Upper lobe of left lung (tissue), 6 donors: ENCODE measurements at places on chromosomes 2 and 18. TPM values are rescaled to one million over a fixed set of nuclear protein-coding genes. Genes with fewer than 3 reads are reported as not detected.

The SERPINB12 gene
- total RNA-seq = not detected

The EDAR gene
- 0.13 TPM for total RNA-seq

The PPP1R1C gene
- total RNA-seq = 2.6 TPM

DNA sequence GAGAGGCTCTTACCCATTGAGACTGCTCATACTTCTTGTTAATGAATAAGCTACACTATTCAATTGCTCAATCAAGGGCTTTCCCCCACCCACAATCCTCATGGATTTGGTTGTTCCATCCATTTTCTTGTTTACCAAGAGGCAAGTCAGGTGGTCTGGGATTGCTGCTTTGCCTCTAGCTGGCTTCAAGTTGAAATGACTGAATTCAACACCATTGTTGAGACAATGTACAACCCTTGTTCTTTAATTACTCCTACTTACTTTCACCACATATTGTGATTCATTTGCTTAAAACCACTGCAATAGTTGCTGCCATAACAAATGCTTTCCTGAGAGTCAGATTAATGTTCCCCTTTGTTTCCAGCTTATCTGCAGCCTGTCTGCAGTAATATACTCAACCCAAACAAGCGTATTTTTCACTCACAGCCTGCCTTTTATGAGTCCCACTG is 532.2 kb downstream of the RIT2 start:
- no peaks in the 10 kb centered on the region for H3K36me3 ChIP-seq
- H3K27ac ChIP-seq = no peak overlapping the region
- H3K4me1 ChIP-seq = peaks cover 3% of the 10 kb centered on the region
- no peak for DNase-seq
- H3K4me3 ChIP-seq = no peak overlapping the region

- DNase-seq = no peak
- H3K27ac ChIP-seq = peak overlapping the region; percentile 96
- H3K4me3 ChIP-seq = no peak overlapping the region
- no peaks in the 10 kb centered on the region for H3K36me3 ChIP-seq
These were observed 124.7 kb upstream of the PPP1CB start for GRCh38 chr2:28626891-28627421.

DNA sequence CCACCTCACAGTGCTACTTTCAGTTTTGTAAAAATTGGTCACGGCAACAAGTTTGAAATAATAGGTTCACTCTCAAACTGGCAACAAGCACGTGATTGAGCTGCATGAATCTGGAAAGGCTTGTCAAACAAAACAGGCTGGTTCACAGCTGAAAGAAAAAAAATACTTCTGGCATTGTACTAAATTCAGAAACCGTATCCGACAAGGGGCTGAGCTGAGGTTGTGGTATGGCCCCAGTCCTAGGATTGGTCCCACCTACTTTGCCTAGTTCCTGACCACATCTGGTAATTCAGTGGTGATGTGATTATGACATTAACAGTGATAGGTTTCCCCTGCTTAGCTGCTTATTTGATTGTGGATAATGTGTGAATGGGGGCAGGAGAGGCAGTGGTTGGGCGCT is 326.5 kb upstream of the THUMPD2 start:
- H3K27me3 ChIP-seq = no peaks in the 10 kb centered on the region
- no peaks in the 10 kb centered on the region for H3K36me3 ChIP-seq
- H3K4me1 ChIP-seq = no peaks in the 10 kb centered on the region
- H3K27ac ChIP-seq = no peak overlapping the region
- DNase-seq = no peak

- H3K4me3 ChIP-seq = no peak overlapping the region
- peak overlapping the region; percentile 51 for H3K27ac ChIP-seq
- no peak for DNase-seq
- peaks cover 25% of the 10 kb centered on the region for H3K36me3 ChIP-seq
These were observed 33.6 kb downstream of the KIDINS220 start for GRCh38 chr2:8803658-8804379.

DNA sequence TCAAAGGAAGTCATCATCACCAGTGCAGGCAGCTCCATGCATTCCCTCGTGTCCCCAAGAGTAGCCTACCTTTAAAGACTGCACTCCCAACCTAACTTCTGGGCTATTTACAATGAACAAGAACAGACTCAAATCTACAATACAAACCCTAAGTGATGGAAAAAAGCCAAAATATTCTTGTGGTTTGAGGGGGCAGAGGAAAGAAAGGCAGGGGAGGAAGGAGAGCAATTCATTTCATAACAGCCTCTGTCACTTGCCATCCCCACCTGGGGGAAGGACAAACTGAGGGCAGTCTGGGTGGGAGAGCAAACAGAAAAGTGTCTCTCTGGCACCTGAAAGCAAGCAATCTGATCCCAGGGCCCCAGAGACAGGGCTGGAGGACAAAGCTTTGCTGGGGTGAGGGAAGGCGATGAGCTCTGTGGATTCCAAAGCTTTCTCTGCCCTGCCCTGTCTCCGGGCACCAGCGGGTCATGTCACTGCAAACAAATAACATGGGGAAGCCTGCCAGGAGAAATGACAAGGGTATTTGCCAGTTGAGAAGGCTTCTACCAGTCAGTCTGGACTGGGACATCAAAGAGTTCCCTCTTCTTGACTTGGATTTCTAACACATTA is 528.0 kb upstream of the TNP1 start:
- no peaks in the 10 kb centered on the region for H3K36me3 ChIP-seq
- H3K27ac ChIP-seq = no peak overlapping the region
- no peak overlapping the region for H3K4me3 ChIP-seq
- H3K27me3 ChIP-seq = no peaks in the 10 kb centered on the region
- no peak for DNase-seq
- no peaks in the 10 kb centered on the region for H3K4me1 ChIP-seq

DNA sequence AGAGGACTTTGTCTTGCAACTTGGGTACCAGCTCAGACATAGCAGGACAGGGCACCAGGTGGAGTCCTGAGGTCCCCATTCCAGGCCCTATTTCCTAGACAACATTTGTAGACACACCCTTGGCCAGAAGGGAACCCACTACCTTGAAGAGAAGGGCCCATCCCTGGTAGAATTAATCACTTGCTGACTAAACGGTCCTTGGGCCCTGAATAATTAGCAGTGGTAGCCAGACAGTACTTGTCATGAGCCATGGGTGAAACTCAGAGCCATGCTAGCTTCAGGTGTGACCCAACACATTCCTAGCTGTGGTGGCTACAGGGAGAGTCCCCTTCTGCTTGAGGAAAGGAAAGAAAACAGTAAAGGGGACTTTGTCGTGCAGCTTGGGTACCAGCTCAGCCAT is 28.5 kb upstream of the ACTR2 start:
- no peak for DNase-seq
- no peaks in the 10 kb centered on the region for H3K36me3 ChIP-seq
- no peaks in the 10 kb centered on the region for H3K27me3 ChIP-seq

DNA sequence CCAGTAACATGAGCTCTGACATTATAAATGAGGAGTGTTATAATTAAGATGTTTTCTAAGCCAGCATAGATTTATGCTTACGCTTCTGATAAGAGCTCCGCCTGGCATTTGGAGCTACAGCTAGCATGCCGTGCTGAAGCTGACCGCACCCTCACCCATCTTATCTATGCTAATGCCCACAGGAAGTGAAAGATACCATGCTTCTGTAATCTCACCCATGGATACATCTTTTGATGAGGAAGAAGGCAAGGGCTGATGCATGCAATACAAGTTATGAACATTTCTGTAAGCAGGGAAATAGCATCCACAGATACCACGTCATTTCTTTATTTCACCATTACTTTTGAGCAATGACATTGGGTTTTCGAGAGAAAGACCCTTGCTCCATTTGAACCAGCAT is 82.3 kb downstream of the ARL4C start:
- DNase-seq = no peak
- no peak overlapping the region for H3K27ac ChIP-seq
- no peak overlapping the region for H3K4me3 ChIP-seq
- H3K4me1 ChIP-seq = no peaks in the 10 kb centered on the region
- H3K27me3 ChIP-seq = no peaks in the 10 kb centered on the region

DNA sequence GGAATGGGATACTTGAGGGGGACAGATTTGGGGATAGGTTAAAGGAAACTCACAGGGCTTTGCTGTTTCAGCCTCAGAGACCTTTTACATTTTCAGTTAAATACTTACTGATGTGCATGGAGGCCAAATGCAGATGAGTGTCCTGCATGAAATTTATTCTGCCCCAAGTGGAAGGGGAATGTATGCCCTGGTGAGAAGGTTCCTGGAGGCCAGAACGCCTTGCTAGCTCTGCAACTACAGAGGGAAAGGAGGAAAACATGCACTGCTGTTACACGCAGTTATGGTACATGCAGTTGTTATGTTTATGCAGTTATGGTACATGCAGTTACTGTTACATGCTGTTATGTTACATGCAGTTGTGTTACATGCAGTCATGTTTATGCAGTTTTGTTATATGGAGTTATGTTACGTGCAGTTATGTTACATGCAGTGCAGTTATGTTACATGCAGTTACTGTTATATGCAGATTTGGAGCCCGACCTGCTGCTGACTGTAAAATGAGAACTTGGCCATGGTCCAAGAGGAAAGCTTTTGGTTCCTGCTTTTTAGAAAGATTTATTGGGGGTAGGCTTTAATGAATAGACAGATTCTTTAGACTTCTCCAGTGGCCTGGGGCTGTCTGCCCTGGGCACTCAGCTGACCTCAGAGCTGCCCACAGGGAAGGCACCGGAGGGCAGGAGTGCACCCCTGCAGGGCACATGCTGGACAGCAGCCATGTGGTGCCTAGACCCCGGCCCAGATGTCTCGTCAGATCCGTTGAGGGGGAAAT is 84.1 kb downstream of the LDLRAD4 start:
- no peaks in the 10 kb centered on the region for H3K27me3 ChIP-seq
- H3K4me3 ChIP-seq = no peak overlapping the region
- no peaks in the 10 kb centered on the region for H3K36me3 ChIP-seq
- no peak for DNase-seq
- no peaks in the 10 kb centered on the region for H3K4me1 ChIP-seq
- H3K27ac ChIP-seq = no peak overlapping the region

- H3K4me3 ChIP-seq = no peak overlapping the region
- DNase-seq = no peak
- no peak overlapping the region for H3K27ac ChIP-seq
- H3K4me1 ChIP-seq = peaks cover 9% of the 10 kb centered on the region
- no peaks in the 10 kb centered on the region for H3K36me3 ChIP-seq
These were observed 1.3 kb upstream of the BAZ2B start for GRCh38 chr2:159617646-159618045.

- H3K4me3 ChIP-seq = no peak overlapping the region
- no peaks in the 10 kb centered on the region for H3K36me3 ChIP-seq
- DNase-seq = no peak
- no peak overlapping the region for H3K27ac ChIP-seq
- no peaks in the 10 kb centered on the region for H3K4me1 ChIP-seq
- no peaks in the 10 kb centered on the region for H3K27me3 ChIP-seq
These were observed 409.2 kb upstream of the NRP2 start for GRCh38 chr2:205273148-205273547.

- peak overlapping the region; percentile 87 for H3K27ac ChIP-seq
- DNase-seq = no peak
- no peaks in the 10 kb centered on the region for H3K36me3 ChIP-seq
- no peaks in the 10 kb centered on the region for H3K27me3 ChIP-seq
- peak overlapping the region; percentile 70 for H3K4me3 ChIP-seq
These were observed 447 bp upstream of the MRPL19 start for GRCh38 chr2:75646090-75646582.

DNA sequence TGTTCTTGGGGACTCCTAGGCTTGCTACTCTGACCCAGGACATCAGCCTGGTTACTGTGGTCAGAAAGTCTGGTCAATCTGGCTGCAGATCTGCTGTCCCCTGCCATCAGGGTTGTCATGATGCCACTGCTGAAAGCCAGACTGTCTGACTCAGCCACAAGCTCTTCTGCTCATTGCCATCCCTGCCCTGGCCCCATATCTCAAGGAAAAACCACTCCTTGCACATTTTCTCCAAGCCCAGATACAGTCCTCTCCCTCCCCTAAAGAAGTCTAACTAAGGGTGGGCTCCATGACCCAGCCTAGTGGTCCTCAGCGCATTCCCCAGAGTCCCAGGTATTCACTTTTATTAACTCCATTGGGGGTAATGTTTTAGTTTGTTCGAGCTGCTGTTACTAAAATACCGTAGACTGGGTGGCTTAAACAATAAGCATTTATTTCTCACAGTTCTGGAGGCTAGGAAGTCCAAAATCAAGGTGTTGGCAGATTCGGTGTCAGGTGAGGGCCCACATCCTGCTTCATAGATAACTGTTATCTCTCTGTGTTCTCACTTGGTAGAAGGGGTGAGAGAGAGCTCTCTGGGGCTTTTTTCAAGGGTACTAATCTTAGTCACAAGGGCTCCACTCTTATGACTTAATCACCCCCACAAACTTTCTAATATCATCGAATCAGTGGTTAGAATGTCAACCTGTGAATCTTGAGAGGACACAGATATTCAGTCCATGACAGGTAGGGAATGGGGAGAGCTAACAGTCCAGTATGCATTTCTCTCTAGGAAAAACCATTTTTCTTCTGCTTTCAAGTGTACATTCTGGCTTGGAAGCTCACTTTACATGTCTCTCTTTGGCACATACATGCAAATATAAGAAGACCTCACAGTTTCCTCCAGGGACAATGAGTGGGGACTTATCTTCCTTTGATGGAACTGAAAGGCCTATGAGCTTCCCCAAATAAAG is 94.8 kb upstream of the CXCR4 start:
- H3K27ac ChIP-seq = no peak overlapping the region
- no peak for DNase-seq
- no peaks in the 10 kb centered on the region for H3K27me3 ChIP-seq
- H3K4me1 ChIP-seq = peaks cover 12% of the 10 kb centered on the region
- H3K4me3 ChIP-seq = no peak overlapping the region

GRCh38 chr18:76420898-76421684 is 74.0 kb downstream of the ZNF516 start:
- H3K4me1 ChIP-seq = peaks cover 20% of the 10 kb centered on the region
- peak overlapping the region; percentile 74 for H3K27ac ChIP-seq
- H3K36me3 ChIP-seq = no peaks in the 10 kb centered on the region
- DNase-seq = no peak
- H3K4me3 ChIP-seq = no peak overlapping the region
- H3K27me3 ChIP-seq = no peaks in the 10 kb centered on the region

- H3K4me3 ChIP-seq = no peak overlapping the region
- peak; percentile 71 for DNase-seq
- no peaks in the 10 kb centered on the region for H3K36me3 ChIP-seq
- H3K27me3 ChIP-seq = no peaks in the 10 kb centered on the region
- no peaks in the 10 kb centered on the region for H3K4me1 ChIP-seq
These were observed 154.1 kb upstream of the ZSWIM2 start for GRCh38 chr2:187003038-187003554.

GRCh38 chr2:190415794-190416775 is 7.9 kb downstream of the MFSD6 start:
- H3K4me3 ChIP-seq = no peak overlapping the region
- H3K27ac ChIP-seq = peak overlapping the region; percentile 3
- H3K27me3 ChIP-seq = no peaks in the 10 kb centered on the region
- DNase-seq = no peak
- H3K4me1 ChIP-seq = peaks cover 32% of the 10 kb centered on the region

- peaks cover 13% of the 10 kb centered on the region for H3K4me1 ChIP-seq
- H3K27ac ChIP-seq = no peak overlapping the region
- H3K27me3 ChIP-seq = no peaks in the 10 kb centered on the region
- no peak for DNase-seq
These were observed 46.3 kb downstream of the ITSN2 start for GRCh38 chr2:24313744-24314632.
